ENCODE measurements at places on chromosomes 5 and 9.

GRCh38 chr5:96426831-96427230 is 6.2 kb downstream of the PCSK1 start:
- DNase-seq = no peak

- DNase-seq = no peak
These were observed 419.6 kb downstream of the KDM4C start for GRCh38 chr9:7177383-7177782.

GRCh38 chr5:2591777-2592453 is 159.6 kb downstream of the IRX2 start:
- no peak for DNase-seq

DNA sequence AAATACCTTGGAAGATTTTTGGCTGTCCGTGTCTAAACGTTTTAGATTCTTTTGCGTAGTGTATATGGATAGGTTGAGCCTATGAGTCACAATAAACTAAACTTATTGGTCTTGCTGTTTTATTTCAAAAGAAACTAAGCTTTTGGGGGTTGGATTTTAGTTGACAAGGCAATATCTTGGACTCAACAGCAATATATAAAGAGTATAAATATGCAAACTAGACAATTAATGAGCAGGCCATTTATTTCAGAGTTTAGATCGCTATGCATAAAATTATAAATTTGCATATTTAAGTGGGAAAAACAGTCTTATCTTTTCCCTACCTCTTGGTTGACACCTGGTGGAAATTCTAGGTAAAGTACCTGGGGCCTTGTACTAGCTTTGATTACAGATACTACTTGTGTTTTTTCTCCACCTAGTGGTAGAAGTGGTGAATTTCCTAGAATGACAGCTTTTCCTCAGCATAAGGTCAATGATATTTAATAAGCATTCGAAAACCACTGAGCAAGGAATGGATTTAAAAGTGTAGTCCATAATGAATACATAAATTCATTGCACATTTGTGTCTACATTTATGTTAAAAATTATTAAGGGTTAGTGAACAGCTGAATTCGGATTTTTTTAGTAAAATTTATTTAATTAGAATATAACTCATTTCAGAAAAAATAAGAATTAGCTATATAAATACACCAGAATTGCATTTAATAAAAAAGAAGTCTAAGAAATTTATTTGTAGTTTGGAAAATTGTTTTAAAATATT is 1.7 kb upstream of the ARRDC3 start:
- DNase-seq = peak; percentile 97

DNA sequence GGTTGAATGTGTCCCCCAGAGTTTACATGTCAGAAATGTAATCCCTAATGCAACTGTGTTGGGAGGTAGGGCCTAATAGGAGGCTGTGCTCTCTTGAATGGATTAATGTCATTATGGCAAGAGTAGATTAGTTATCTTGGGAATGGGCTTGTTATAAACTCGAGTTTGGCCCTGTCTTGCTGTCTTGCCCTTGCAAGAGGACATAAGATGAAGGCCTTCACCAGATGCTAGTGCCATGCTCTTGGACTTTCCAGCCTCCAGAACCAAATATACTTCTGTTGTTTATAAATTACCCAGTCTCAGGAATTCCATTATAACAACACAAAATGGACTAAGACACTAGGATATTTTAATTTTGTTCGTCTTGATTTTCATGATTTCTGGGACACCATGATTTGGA is 5.4 kb downstream of the PIK3R1 start:
- DNase-seq = no peak

- DNase-seq = no peak
These were observed 69.5 kb downstream of the RETREG1 start for GRCh38 chr5:16547200-16547842.

GRCh38 chr5:158499075-158499891 is 600.4 kb downstream of the EBF1 start:
- DNase-seq = no peak

DNA sequence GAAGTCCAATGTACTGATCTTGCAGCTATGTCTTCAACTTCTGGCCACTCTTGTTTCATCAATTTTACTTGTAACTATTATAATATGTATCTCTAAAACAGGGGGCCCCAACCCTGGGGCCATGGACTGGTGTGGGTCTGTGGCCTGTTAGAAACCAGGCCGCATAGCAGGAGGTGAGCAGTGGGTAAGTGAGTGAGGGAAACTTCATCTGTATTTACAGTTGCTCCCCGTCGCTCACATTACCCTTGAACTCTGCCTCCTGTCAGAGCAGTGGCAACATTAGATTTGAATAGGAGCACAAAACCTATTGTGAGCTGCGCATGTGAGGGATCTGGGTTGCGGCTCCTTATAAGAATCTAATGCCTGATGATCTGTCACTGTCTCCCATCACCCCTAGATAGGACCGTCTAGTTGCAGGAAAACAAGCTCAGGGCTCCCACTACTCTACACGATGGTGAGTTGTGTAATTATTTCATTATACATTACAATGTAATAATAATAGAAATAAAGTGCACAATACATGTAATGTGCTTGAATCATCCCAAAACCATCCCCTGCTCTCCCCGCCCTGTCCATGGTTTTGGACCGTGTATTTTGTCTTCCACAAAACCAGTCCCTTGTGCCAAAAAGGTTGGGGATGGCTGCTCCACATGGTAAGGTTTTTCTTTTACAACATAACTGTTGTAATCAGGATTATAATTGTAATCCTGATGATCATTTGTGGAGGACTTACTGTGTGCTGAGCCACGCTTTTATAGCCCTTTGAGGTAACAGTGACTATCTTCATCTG is 26.9 kb upstream of the SH3PXD2B start:
- DNase-seq = no peak

GRCh38 chr9:78592811-78593210 is 295.9 kb downstream of the PSAT1 start:
- no peak for DNase-seq

DNA sequence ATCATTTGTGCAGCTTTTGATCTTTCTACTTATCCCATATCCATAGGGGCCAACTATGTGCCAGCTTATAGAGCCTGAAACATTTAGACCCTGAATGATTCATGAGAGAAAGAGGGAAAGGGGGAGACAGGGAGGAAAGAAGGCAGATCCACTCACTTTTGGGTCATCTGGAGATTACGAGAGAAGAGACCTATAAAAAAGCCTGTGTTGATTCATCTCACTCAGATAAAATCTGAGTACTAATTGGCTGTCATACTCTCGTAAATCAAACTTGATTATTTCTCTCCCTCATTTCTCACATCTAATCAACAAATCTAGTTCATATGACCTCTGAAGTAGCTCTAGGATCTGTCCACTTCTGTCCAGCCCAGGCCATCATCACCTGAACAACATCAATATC is 137.1 kb downstream of the ARL15 start:
- peak; percentile 10 for DNase-seq

GRCh38 chr9:88831713-88832407 is 159.4 kb upstream of the S1PR3 start:
- no peak for DNase-seq

- no peak for DNase-seq
These were observed 214.1 kb downstream of the RAB3C start for GRCh38 chr5:58797021-58797420.
